GM18507 (cell line): ENCODE measurements at places on chromosomes 6 and 20.

- no peak for DNase-seq
These were observed 77.4 kb downstream of the ASXL1 start for GRCh38 chr20:32435449-32436107.

- no peak for DNase-seq
These were observed 255.0 kb downstream of the NRN1 start for GRCh38 chr6:5751525-5752390.

- DNase-seq, result no peak
These were observed 36.8 kb downstream of the C6orf15 start for GRCh38 chr6:31075528-31075927.

DNA sequence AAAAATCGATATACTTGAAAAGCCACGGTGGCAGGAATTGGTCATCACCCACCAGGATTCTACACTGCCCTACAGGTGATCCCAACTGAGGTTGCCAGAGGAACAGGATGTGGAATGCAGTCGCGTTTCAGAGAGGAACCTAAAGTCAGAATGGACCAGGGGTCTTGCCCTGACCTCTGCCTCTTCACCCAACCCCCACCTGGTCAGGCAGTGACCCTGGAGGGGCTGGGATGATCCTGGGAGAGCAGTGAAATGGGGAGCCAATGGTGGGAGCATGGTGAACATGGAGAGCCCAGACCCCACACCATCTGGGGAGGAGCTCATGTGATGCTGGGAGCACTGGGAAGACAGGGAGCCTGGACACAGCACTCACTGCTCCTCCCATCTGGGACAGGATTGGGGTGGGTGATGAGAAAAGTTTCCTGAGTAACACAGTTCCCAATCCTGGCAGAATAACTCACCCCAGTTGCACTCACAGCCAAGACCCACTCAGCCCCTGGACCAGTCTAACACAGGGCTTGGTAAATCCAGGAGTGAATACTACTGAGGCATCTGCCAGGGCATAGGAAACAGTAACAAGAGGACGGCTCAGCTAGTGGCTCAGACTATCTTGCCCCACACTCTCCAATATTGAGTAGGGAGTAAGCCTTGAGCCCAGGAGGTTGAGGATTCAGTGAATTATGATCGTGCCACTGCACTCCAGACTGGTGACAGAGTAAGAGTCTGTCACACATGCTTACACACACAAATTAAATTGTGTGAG lies 1.7 kb upstream of the ULBP2 start:
- no peak for DNase-seq

DNA sequence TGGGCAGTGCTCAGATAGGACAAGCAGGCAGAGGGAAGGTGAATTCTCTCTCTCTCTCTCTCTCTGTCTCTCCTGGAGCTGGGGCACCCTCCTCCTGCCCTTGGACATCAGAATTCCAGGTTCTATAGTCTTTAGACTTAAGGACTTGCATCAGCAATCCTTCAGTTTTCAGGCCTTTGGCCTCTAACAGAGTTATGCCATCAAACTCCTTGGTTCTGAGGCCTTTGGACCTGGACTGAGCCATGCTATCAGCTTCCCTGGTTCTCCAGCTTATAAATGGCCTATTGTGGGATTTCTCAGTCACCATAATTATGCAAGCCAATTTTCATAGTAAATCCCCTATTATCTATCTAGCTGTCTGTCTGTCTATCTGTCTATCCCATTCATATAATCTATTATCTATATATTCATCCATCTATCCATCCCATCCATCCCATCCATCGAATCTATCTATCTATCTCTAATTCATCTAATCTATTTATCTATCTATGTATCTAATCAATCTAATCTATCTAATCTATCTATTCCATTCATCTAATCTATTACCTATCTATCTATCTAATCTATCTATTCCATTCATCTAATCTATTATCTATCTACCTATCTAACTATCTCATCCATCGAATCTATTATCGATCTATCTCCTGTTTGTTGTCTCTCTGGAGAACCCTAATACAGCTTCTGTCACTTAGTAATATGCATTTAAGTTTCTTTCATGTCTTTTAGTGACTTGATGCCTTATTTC lies 48.2 kb upstream of the HIVEP1 start:
- DNase-seq, result no peak

GRCh38 chr6:73227606-73228255 lies 2.4 kb upstream of the KHDC1L start:
- DNase-seq, result no peak

- no peak for DNase-seq
These were observed 55.2 kb upstream of the RNF24 start for GRCh38 chr20:4070323-4071177.

DNA sequence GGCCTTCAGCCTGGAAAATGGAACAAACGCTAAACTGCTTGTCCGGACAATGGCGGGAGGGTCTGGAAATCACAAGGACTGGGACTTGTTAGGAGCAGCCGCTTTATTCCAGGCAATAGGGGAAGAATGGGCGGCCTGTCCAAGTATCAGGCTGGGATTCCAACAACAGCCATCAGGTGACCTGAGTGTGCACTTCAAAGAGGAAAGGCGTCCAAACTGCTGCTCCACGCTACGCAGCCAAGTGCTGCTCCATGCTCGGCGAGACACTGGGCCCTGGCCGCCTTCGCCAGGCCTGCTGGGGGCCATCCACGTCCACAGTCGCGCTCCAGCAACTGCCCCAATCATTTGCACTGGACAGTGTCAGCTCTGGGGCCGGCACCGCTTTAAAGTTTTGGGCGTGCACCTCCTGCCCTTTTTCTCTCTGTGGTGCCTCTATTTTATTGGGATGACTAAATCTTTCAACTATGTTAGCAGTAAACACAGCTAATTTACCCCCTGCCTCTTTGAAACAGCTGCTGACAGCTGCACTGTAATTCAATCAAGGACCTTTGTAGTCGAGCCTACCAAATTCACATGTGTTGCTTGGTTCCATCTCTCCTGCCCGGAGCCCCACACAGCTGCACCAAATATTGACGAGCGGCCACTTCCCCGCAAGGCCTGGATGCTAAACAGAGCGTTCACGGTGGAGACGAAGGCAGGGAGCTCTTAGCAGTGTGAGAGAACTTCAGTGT lies 98.3 kb downstream of the BMP7 start:
- no peak for DNase-seq

- DNase-seq, result no peak
These were observed 106.6 kb downstream of the SGK1 start for GRCh38 chr6:134211297-134211696.

GRCh38 chr6:25883536-25883935 lies 9.5 kb upstream of the SLC17A3 start:
- no peak for DNase-seq

DNA sequence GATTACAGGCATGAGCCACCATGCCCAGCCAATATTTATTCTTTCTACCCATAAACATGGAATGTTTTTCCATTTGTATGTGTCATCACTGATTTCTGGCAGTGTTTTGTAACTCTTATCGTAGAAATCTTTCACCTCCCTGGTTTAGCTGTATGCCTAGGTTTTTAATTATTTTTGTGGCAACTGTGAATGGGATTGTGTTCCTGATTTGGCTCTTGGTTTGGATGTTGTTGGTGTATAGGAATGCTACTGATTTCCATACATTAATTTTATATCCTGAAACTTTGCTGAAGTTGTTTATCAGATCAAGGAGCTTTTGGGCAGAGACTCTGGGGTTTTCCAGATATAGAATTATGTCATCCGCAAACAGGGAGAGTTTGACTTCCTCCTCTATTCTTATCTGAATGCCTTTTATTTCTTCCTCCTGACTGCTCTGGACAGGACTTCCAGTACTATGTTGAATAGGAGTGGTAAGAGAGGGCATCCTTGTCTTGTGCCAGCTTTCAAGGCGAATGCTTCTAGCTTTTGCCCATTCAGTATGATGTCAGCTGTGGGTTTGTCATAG lies 198.6 kb downstream of the ZDHHC14 start:
- no peak for DNase-seq

- no peak for DNase-seq
These were observed 683 bp upstream of the C20orf204 start for GRCh38 chr20:64035066-64035932.

DNA sequence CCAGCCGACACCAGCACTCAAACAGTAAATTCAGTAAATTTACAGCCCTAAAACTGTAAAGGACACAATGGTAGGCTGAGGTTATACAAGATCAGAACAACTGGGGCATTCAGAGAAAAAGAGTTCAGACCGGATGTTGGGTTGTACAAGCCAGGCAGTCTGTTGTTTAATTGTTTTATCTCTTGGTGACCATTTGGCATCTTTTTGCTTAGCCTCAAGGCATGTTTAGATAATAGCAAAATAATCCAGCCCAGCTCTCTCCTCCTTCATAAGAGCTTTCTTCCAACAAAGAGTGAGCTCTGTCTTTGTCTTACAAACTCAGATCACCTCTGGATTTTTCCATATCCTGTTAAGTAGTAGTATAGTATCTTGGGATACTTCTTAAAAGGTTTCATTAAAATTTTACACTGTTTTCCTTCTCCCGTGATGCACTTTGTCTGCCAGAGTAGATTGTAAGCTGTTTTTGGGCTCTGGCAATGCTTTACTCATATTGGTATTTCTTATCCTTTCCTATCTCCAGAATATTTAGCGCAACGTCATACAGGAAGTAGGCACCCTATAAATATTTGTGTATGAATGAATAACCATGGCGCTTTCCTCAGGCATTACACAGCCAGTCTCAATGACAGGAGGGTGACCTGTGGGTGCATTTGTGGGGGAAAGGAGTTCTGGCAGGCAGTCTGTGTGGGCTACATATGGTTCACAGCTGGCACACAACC lies 35.6 kb upstream of the TRAM2 start:
- no peak for DNase-seq
